NCI-H187 (cell line): ENCODE measurements at places on chromosomes 13 and 19.

DNA sequence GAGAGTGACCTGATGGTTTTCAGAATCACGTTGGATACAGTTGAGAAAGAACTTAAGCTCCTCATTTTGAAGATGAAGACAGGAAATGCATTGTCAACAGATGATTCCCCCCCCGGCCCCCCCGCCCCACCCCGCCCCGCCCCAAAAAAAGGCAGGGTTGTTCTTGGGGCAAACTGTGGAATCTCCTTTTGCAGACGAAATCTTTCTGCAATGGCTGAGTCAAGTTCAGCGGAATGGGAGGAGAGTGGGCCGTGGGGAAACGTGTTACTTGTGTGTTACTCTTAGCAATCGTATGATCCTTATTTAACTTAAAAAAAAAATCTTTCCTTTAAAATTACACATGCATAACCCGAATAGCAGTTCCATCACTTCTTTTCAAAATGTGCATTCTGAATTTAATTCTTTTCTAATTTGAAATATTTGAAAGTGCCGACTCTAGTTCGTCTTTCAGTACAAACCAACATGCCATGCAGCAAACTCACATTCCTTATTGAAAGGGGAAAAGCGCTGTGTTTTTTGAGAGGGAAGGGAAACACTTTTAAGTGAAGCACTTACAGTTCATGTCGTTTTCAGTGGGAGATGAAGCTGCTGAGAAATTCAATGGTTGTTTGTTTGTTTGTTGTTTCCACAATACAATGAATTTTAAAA is 348.5 kb upstream of the ARGLU1 start:
- DNase-seq: no peak

DNA sequence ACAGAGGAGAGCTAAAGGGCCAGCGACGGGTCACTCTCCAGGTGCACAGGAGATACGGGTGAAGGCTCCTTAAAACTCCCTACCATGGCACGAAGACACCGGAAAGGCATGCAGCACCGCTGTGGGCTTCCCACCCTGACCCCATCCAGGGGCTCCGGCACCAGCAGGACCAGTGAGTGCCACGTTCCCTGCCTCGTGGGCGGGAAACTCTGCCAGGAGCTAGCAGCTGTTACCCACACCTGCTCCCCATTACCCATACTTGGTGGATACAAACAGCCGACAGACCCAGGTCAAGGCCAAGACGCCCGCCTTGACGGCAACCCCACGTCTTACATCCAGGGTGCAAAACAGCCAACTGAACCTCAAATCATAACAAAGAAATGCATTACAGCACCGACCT is 56.7 kb downstream of the GNG7 start:
- no peak for DNase-seq

DNA sequence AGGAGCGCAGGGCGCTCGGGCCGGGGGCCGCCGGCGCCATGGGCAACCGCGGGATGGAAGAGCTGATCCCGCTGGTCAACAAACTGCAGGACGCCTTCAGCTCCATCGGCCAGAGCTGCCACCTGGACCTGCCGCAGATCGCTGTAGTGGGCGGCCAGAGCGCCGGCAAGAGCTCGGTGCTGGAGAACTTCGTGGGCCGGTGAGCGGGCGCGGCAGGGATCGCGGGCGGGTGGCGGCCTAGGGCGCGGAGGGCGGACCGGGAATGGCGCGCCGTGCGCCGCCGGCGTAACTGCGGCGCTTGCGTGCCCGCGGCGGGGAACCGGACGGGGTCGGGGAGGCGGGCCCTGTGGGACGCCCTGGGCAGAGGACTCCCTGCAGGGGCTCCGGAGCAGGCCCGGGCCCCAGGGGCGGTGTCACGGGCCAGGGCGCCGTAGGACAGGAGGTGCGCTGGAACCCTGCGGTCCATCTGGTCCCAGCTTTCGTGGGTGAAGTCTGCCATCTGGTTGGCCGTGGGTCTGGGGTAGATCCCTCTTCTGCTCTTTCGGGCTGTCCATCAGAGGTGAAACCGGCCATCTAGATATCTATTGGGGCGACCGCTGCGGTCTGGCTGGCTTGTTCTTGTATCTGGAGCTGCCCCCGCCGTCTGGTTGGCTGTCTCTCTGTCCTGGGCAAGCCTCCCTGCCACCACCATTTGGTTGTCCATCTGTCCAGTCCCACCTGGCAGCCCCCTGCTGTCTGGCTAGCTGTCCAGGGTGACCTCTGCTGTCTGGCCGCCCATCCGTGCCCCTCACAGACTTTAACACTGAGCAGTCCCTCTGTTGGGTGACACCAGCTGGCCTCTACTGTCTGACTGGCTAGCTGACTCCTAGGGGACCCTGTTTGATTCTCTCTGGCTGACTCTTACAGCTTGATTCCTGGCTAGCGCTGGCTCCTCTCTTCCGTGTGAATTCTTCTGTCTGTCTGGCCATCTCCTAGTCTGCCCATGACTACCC is 622 bp downstream of the DNM2 start:
- no peak for DNase-seq

DNA sequence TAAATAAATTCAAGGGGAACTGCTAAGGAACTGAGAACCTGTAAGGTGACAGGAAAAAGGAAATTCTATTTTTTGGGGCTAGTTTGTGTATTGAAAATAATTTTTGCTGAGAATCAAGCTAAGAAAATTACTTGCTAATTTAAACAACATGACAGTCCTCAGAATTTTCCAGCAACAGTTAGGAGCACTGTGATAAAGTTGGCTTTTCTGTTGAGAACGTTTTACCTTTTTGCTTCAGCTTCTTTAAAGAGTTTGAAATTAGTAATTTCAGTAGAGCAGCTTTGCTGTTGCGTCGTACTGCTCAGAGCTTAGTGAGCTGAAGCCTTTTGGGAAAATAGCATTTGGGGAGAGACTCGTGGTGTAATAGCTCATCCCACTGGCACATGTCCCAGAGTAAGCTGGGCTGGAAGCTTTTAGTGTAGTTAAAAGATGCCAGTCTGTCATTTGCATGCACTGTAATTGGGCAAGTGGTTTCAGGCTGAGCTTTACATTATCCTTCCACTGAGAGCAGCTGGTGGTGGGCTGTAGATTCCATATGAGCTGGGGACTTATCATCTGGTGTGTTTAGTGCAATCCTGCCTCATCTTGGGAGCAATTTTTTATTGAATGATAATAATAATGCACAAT is 69.8 kb downstream of the LRCH1 start:
- no peak for DNase-seq

- no peak for DNase-seq
These were observed 302.9 kb downstream of the DCT start for GRCh38 chr13:94176561-94176960.

DNA sequence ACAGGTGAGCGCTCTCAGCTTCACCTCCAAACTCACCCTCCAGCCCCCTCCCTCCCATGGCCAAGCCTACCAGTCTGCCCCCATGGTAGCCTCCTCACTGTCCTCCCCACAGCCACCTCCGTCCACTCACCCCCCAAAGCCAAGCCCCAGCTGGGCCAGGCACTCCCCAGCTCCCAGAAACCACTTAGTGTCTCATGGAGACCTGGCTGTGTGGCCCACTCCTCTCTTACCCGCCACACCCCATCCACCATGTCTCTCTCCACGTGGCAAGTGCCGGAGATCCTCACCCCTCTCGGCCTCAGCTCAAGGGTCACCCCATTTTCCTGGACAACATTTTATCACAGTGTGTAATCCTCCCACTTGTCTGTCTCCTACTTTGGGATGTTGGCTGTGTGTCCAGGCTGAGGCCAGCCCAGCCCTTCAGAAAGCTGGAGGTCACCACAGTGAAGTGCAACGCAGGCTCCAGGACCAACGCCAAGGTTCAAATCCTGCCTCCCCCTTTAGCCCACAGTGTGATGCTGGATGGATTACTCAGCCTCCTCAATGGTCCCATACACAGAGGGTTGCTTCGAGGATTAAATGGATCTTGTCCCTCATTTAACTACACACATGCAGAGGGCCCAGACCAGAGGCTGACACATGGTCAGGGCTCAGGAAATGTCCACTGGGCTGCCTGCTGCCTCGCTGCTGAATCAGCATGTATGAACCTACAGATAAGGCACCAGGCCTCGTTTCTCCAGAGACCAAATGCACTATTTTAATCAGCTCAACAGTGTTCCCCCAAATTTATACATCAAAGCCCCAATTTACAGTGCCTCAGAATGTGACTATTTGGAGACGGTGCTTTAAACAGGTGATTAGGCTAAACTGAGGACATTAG is 71.3 kb downstream of the CEBPG start:
- DNase-seq: no peak

DNA sequence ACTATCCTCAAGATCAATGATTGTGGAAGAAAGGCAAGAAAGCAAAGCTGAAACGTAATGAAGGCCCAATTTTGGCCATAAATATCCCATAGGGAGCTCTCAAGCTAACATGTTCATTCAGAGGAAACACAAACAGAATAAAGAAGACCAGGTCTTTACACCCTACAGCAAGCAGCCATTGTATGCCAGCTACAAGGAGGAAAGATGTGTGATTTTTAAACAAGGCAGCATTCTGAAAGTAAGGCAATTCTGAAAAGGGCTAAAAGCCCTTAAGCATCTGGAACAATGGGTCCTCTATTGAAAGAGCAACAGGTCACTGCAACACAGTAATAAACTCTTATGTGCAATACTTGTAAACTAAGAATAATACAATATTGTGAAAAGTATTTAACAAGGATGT is 1002.4 kb downstream of the SLITRK1 start:
- DNase-seq: no peak

DNA sequence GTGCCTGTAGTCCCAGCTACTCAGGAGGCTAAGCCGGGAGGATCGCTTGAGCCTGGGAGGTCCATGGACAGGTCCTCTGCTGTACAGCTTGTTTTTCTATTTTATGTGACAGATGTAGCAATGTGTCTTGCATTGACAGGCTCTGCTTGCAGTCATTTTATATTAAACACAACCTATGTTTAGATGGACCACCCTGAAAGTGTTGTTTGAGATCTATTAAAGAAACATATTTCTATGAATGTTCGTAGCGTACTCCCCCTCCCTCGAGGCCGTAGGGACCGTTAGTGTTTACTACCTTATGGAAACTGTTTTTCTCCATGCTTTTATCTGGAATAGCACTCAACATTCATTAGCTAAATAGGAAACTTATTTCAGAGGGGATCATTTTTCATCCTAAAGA is 64.9 kb upstream of the RNF113B start:
- no peak for DNase-seq

- DNase-seq: no peak
These were observed 113.3 kb upstream of the KL start for GRCh38 chr13:32902874-32903273.

- no peak for DNase-seq
These were observed 2.7 kb downstream of the DMRTC2 start for GRCh38 chr19:41847351-41848105.

GRCh38 chr13:76778853-76779252 is 107.4 kb downstream of the KCTD12 start:
- DNase-seq: no peak

DNA sequence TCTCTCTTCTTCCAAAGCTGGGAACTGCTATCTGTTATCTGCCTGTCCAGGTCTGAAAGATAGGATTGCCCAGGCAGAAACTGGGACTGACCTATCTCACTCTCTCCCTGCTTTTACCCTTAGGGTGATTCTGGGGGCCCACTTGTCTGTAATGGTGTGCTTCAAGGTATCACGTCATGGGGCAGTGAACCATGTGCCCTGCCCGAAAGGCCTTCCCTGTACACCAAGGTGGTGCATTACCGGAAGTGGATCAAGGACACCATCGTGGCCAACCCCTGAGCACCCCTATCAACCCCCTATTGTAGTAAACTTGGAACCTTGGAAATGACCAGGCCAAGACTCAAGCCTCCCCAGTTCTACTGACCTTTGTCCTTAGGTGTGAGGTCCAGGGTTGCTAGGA is 5.1 kb downstream of the KLK3 start:
- no peak for DNase-seq

- no peak for DNase-seq
These were observed 185.4 kb downstream of the KDM4B start for GRCh38 chr19:5154129-5154798.

- no peak for DNase-seq
These were observed 235.5 kb downstream of the GPC6 start for GRCh38 chr13:93462151-93462550.

DNA sequence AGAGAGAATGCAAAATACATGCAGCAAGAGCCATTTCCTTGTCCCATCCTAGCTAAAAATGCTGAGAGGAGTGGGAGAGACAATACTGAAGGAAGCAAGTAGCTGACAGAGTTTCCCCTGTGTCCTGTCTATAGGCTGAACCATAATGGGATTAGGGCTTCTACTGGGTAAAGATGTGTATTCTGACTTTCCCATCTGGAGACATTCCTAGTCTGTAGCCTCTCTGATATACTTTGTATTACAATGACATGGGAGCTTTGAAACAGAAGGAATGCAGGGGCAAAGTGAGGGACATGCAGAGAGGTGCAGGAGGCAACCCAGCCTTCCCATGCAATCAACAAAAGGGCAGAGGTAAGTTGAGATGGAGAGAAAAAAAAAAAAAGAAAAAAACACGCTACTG is 10.5 kb upstream of the GPC6 start:
- no peak for DNase-seq

GRCh38 chr13:42895776-42896175 is 96.3 kb downstream of the EPSTI1 start:
- DNase-seq: no peak

GRCh38 chr19:2587001-2587719 is 111.2 kb downstream of the GADD45B start:
- DNase-seq: no peak

DNA sequence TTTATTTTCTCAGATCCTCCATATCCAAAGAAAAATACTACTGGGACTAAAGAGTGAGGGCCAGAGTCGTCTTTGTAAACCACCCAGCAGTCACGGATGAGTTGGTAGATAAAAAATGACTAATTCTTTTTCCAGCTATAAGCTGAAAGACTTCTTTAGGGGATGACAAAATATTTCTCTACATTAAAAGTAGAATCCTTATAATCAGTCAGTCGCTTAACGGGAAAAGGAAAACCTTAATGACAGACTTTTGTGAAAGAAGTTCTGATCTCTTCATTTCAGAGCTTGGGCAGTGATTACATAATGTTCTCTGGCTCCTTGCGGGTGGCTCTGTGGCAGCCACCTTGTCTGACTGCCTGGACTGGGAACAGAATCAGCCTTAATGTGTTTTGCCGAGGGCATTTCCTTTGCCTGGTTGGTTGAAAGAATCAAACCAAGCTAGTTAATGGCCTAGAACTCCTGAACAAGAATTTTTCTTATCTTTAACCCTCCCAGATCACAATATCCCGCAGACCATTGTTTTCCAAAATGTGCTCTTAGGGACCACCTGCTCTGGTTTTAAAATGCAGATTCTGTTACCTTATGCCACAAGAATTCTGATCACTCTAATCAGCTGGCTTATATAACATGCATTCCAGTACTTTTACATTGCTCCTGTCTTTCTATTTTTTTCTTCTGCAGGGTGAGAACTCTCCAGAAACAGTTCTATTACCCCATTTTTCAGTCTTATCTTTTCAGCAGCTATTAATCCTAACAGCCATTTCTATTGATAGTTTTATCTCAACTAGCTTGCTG is 2.5 kb downstream of the ITM2B start:
- no peak for DNase-seq

GRCh38 chr19:36377541-36378178 is 1.3 kb downstream of the ZFP14 start:
- no peak for DNase-seq

- DNase-seq: no peak
These were observed 40.0 kb upstream of the POU2F2 start for GRCh38 chr19:42172261-42172660.

- DNase-seq: peak; percentile 85
These were observed 1.9 kb downstream of the KLF1 start for GRCh38 chr19:12884926-12885748.
